ENCODE measurements at places on chromosomes 7 and 10. TPM values are rescaled to one million over a fixed set of nuclear protein-coding genes. Genes with fewer than 3 reads are reported as not detected.

EN2 gene
- total RNA-seq: not detected

CFAP58 gene
- total RNA-seq: under 0.01 TPM

HOXA7 gene
- not detected for total RNA-seq

SLC13A4 gene
- total RNA-seq: not detected

CYP3A5 gene
- total RNA-seq: not detected

HOXA4 gene
- not detected for total RNA-seq

MSS51 gene
- 1.3 TPM for total RNA-seq

TSPAN12 gene
- total RNA-seq: 0.72 TPM

ZNF786 gene
- total RNA-seq: 3.6 TPM

CEP55 gene
- total RNA-seq: 9.0 TPM

CACNA2D1 gene
- 69.7 TPM for total RNA-seq

CDK14 gene
- 17.7 TPM for total RNA-seq

FBXL13 gene
- 0.90 TPM for total RNA-seq

LRRC18 gene
- total RNA-seq: not detected

IRF5 gene
- 0.16 TPM for total RNA-seq

OPTN gene
- 66.4 TPM for total RNA-seq

DMTF1 gene
- 31.1 TPM for total RNA-seq

NUDCD3 gene
- 37.9 TPM for total RNA-seq

CDC14C gene
- total RNA-seq: not detected

CTTNBP2 gene
- total RNA-seq: not detected

ZNF862 gene
- total RNA-seq: 3.4 TPM

PTF1A gene
- not detected for total RNA-seq

SHH gene
- total RNA-seq: not detected

COL1A2 gene
- 7,749 TPM for total RNA-seq

UPK3BL1 gene
- total RNA-seq: 10.3 TPM

ACTA2 gene
- 466 TPM for total RNA-seq

NUTM2A gene
- not detected for total RNA-seq

MUC12 gene
- total RNA-seq: not detected

SRGN gene
- total RNA-seq: 715 TPM

FEZF1 gene
- not detected for total RNA-seq

PNLIP gene
- total RNA-seq: not detected

ACTL6B gene
- not detected for total RNA-seq

TRIL gene
- 0.72 TPM for total RNA-seq

CYP26A1 gene
- not detected for total RNA-seq

NAT16 gene
- not detected for total RNA-seq

AZGP1 gene
- not detected for total RNA-seq

TMEM139 gene
- not detected for total RNA-seq
